ENCODE measurements at places on chromosomes 12 and 14. TPM values are rescaled to one million over a fixed set of nuclear protein-coding genes. Genes with fewer than 3 reads are reported as not detected.

- DNase-seq: no peak
- H3K36me3 ChIP-seq: no peaks in the 10 kb centered on the region
- H3K4me1 ChIP-seq: peaks cover 97% of the 10 kb centered on the region
- H3K4me3 ChIP-seq: no peak overlapping the region
Observed at GRCh38 chr14:64719601-64720000, 15.4 kb downstream of the PLEKHG3 start.

GRCh38 chr14:54444681-54445080 lies 3.5 kb upstream of the CNIH1 start:
- H3K36me3 ChIP-seq: no peaks in the 10 kb centered on the region
- no peak for DNase-seq
- no peak overlapping the region for H3K27ac ChIP-seq
- H3K27me3 ChIP-seq: no peaks in the 10 kb centered on the region

DNA sequence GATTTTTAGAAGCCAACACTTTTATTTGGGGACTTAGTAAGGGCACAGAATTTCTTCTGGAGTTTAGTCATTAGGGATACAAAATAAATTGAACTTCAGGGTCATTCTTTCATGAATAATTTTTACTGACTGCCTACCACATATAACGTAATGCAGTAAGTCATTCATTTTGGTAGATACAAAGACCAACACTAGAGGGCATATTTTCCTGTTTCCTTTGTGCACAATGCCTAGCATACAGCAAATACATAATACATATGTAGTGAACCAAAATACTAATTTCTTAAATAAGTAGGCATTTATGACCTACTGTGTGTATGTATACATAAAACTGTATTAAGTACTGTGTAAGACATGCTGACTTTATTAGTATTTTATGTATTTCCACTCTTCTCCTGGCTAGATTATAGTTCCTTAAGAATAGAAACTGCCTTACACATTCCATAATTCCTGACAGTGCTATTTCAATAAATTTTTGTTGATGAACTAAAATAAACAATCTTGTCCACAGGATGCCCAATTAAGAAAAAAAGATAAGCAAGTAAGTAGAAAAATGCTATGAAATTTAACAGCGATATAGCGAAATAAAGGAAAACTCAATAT lies 47.9 kb downstream of the PPP1R12A start:
- H3K36me3 ChIP-seq: no peaks in the 10 kb centered on the region
- DNase-seq: no peak
- no peak overlapping the region for H3K27ac ChIP-seq
- no peak overlapping the region for H3K4me3 ChIP-seq

Gene TEP1
- polyA plus RNA-seq: 19.2 TPM

DNA sequence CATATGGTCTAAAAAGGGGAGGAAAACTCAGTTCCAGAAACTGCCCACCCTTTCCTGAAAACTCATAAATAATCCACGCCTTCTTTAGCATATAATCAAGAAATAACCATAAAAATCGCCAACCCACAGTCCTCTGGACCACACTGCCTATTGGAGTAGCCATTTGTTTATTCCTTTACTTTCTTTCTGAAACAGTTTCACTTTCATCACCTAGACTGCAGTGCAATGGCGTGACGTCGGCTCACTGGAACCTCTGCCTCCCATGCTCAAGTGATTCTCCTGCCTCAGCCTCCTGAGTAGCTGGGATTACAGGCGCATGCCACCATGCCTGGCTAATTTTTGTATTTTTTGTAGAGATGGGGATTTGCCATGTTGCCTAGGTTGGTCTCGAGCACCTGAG lies 44.2 kb downstream of the CLMN start:
- no peaks in the 10 kb centered on the region for H3K36me3 ChIP-seq
- no peaks in the 10 kb centered on the region for H3K27me3 ChIP-seq
- H3K4me1 ChIP-seq: no peaks in the 10 kb centered on the region
- no peak for DNase-seq

DNA sequence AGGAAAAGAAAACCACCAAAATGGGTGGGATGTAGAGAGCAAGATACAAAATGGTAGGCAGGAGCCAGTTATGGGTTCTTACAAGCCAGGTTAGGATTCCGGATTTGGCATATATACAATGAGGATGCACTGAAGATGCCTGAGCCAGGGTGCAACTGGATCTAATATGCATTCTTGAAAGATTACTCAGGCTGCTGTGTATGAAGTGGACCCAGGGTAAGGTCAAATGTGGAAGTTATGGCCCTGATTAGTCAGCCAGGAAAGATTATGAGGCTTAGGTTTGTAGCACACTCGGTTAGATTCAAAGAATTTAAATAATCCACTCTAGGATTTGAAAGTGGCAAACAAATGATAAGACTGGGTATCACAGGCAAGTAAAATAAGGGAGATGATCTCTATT lies 1750.7 kb upstream of the FLRT2 start:
- no peak for DNase-seq
- no peaks in the 10 kb centered on the region for H3K4me1 ChIP-seq
- no peak overlapping the region for H3K4me3 ChIP-seq
- no peaks in the 10 kb centered on the region for H3K27me3 ChIP-seq

DNA sequence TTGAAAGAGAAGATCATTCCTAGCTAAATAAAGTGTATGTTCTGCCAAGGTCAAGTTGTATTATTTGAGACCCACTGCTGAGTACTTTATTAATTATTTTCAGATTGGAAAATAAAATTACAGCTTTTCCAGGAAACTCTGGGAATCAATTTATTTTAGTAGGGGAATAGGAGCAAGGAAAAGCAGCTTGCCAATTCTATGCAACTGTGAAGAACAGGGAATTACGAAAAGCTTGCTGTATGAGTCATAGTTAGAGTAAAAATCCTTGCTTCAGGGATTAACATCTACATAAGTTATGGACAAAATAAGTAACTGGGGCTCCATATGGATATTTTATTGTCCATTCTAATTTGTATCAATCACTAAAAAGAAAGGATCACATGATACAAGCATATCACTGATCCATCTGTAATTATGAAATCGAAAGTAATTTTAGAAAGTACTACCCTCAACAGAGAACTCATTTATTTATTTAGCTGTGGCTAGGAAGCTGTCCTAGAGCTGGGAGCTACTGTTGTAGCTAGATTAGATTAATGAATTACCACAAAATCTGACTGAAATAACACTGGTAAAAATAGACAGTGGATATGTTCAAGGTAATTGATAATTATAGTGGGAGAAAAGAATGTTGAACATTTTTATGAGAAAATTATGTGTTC lies 303.5 kb upstream of the NPAS3 start:
- H3K36me3 ChIP-seq: no peaks in the 10 kb centered on the region
- DNase-seq: no peak
- H3K27ac ChIP-seq: peak overlapping the region; percentile 1
- H3K4me3 ChIP-seq: no peak overlapping the region
- H3K4me1 ChIP-seq: no peaks in the 10 kb centered on the region

GRCh38 chr12:90938451-90938850 lies 16.5 kb downstream of the CCER1 start:
- H3K36me3 ChIP-seq: no peaks in the 10 kb centered on the region
- H3K27ac ChIP-seq: no peak overlapping the region
- no peaks in the 10 kb centered on the region for H3K4me1 ChIP-seq

DNA sequence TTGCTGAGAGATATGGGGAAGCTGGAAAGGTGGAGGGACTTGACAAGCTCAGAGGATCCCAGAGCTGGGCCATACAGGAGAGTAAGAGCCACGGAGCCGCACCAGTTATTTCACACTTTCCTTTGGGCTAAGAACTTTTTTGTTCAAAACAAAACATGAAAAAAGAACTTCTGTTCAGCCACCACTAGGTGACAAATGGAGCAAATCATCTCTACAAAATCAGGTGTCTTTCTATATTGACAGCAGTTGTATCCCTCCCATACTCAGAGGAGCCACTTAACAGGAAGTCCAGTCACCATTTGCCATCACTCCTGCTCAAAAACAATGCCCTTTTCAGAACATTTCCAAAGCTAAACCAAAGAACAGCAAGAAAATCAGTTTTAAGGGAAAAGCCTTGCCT lies 70.3 kb upstream of the DBX2 start:
- no peaks in the 10 kb centered on the region for H3K27me3 ChIP-seq
- no peak overlapping the region for H3K27ac ChIP-seq
- DNase-seq: no peak

GRCh38 chr12:98856897-98857540 lies 211.9 kb downstream of the APAF1 start:
- H3K4me3 ChIP-seq: no peak overlapping the region
- no peak for DNase-seq
- no peaks in the 10 kb centered on the region for H3K4me1 ChIP-seq

- H3K27me3 ChIP-seq: no peaks in the 10 kb centered on the region
- H3K4me1 ChIP-seq: peaks cover 48% of the 10 kb centered on the region
- H3K36me3 ChIP-seq: no peaks in the 10 kb centered on the region
- DNase-seq: no peak
- no peak overlapping the region for H3K4me3 ChIP-seq
- peak overlapping the region; percentile 71 for H3K27ac ChIP-seq
Observed at GRCh38 chr12:27549236-27549800, 25.3 kb downstream of the PPFIBP1 start.

Gene ST8SIA1
- 2.0 TPM for polyA plus RNA-seq

All from spleen (tissue), 13 donors.